ENCODE measurements at places on chromosomes 4 and X.
A peak's percentile ranks its signal among the peaks of the same experiment; 100 is the strongest.

- ATAC-seq, result no peak
Measured at GRCh38 chr4:26084414-26084813, 170.4 kb downstream of the SMIM20 start.

DNA sequence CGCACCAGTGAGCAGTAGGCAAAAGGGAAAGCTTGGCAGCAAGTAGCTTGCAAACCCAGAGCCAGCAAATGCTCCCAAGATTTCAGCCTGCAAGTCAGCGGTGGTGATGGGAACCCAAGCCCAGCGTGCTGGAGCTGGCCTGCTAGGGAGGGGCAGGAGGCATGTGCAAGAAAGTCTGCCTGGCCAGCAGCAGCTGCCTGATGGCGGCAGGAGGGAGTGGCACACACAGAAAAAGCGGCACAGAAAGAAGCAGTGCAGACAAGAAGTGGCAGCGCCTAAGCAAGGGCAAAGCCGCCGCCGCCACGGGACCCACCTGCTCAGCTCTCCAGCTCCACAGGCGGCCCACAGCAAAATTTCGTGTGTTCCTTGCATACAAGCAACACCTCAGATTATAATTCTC lies 1206.5 kb upstream of the PABPC4L start:
- no peak for ATAC-seq

- peak; percentile 95 for ATAC-seq
Measured at GRCh38 chrX:155632431-155633100, 19.8 kb upstream of the TMLHE start.

- no peak for ATAC-seq
Measured at GRCh38 chr4:146329050-146329716, 114.8 kb downstream of the REELD1 start.

Measured in activated T-helper 17 cell treated with anti-CD3 and anti-CD28 coated beads, Interleukin-2, amount 50 U/mL, for 72 hours (primary cell).